Nasal cavity respiratory epithelium epithelial cell of viscerocranial mucosa (primary cell): ENCODE measurements at places on chromosomes 5 and 9. TPM values are rescaled to one million over a fixed set of nuclear protein-coding genes. Genes with fewer than 3 reads are reported as not detected.

Gene SPINK5
- total RNA-seq, result 30.3 and 51.3 TPM in 2 replicates

Gene KCTD16
- 0.14 and 0.34 TPM in 2 replicates for total RNA-seq

Gene ADGRD2
- 0.07 and 0.34 TPM in 2 replicates for total RNA-seq

Gene LRRTM2
- not detected in 2 replicates for total RNA-seq

Gene FCN2
- total RNA-seq, result not detected in 2 replicates

Gene FBXL7
- under 0.01 and 3.1 TPM in 2 replicates for total RNA-seq

Gene NPM1
- 1,231 and 1,593 TPM in 2 replicates for total RNA-seq

Gene TRPM6
- total RNA-seq, result under 0.01 and 0.50 TPM in 2 replicates

Gene ZSWIM6
- 7.9 and 13.0 TPM in 2 replicates for total RNA-seq

Gene PCDHB14
- 0.34 and 1.7 TPM in 2 replicates for total RNA-seq

Gene CDKN2B-AS1
- total RNA-seq, result 1.0 and 1.9 TPM in 2 replicates

Gene OR1L8
- total RNA-seq, result not detected in 2 replicates

Gene CYLC2
- total RNA-seq, result not detected in 2 replicates

Gene CDH9
- total RNA-seq, result not detected in 2 replicates

Gene KIF2A
- total RNA-seq, result 45.5 and 78.0 TPM in 2 replicates

Gene MOB3B
- 0.68 and 4.1 TPM in 2 replicates for total RNA-seq

Gene TRIM7
- 12.8 and 15.7 TPM in 2 replicates for total RNA-seq

Gene ENDOG
- total RNA-seq, result 17.6 and 34.9 TPM in 2 replicates

Gene OBP2B
- not detected in 2 replicates for total RNA-seq

Gene MELK
- 9.0 and 13.3 TPM in 2 replicates for total RNA-seq

Gene C5orf58
- total RNA-seq, result not detected in 2 replicates

Gene PTGES
- total RNA-seq, result 7.2 and 11.0 TPM in 2 replicates

Gene AHRR
- total RNA-seq, result 0.50 and 1.0 TPM in 2 replicates

Gene FRRS1L
- total RNA-seq, result 0.07 TPM in 1 of 2 replicates, not detected in the other
